Activated CD4-positive, alpha-beta T cell treated with anti-CD3 and anti-CD28 coated beads for 36 hours (primary cell): ENCODE measurements at places on chromosomes 16 and 17.

GRCh38 chr16:24568392-24568791 lies 29.0 kb downstream of the RBBP6 start:
- DNase-seq, result no peak

DNA sequence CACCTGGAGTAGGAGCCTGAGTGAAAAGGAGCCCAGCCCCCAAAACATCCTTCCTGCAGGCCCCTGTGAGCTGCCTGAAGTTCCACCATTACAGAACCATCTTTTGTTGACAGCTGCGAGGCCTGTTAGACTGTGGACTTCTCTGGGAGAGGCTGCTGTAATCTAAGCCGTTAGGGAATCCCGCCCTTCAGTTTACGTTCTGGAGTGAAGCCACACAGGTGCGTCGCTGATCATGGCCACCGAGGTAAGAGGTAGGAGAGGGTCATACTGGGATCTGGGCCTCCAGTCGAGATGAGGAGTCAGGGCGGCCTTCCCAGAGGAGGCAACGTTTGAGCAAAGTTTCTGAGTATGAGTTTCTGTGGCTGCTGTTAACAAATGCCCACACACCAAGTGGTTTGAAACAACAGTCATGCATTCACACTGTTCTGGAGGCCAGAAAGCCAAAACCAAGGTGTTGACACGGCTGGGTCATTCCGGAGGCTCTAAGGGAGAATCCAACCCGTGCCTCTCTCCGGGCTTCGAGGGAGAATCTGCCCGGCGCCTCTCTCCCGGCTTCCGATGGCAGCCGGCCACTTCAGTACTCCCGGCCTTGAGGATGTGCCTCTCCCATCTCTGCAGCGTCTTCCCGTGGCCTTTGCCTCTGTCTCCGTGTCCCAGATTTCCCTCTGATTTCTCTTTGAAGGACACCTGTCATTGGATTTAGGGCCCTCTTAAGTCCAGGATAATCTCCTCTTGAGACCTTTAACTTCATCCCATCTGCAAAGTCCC lies 26.6 kb upstream of the ATP2C2 start:
- DNase-seq, result no peak

DNA sequence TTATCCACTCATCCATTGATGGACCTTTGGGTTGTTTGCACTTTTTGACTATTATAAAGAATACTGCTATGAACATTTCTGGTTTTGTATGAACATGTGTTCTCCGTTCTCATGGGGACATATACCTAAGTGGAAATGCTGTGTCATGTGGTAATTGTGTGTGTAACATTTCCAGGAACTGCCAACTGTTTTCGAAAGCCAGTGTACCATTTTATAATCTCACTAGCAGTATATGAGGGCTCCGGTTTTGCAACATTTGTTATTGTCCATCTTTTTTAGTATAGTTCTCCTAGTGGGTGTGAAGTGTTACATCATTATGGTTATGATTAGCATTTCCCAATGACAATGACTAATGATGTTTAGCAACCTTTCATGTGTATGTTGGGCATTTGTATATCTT lies 5.1 kb upstream of the TRIM25 start:
- DNase-seq, result no peak

DNA sequence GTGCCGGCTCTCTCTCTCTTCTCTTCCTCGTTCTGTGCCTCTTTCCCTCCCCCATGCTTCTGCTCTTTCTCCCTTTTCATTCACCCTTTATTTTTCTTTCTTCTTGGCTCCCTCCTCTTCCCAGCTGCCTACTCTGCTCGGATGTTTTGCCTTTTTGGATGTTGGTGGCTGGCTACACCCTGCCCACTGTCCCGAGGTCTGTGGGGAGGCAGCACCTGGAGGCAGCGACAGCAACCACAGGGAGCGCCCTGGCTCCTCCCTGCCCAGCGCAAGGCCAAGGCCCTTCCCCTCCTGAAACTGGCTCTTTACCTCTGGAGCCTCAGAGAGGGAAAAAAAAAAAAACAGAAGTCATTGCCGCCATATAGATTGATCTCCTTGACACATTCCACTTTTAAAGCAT lies 20.0 kb downstream of the CLUAP1 start:
- DNase-seq, result no peak

GRCh38 chr17:48907713-48908046 lies 527 bp upstream of the UBE2Z start:
- DNase-seq, result no peak

GRCh38 chr17:43576563-43577229 lies 30.6 kb upstream of the ETV4 start:
- peak; percentile 81 for DNase-seq

- DNase-seq, result no peak
Measured at GRCh38 chr16:13315642-13316427, 414.4 kb downstream of the SHISA9 start.

DNA sequence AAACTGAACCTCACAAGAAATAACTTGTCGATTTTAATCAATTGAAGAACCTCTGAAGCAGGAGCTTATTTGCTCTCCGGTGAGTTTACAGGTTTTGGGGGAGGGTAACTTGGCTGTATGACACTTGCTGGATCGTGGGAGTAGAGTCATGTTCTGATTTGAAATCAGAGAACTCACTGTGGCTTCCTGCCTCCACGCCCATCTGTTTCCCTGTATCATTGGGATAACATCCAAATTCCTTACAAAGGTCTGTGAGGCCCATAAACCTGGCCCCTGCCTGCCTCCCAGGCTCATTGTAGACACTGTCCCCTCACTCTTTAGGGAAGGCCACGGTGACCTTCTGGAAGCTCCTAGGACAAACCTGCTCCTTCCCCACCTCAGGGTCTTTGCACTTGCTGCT lies 48.3 kb downstream of the C17orf67 start:
- no peak for DNase-seq

DNA sequence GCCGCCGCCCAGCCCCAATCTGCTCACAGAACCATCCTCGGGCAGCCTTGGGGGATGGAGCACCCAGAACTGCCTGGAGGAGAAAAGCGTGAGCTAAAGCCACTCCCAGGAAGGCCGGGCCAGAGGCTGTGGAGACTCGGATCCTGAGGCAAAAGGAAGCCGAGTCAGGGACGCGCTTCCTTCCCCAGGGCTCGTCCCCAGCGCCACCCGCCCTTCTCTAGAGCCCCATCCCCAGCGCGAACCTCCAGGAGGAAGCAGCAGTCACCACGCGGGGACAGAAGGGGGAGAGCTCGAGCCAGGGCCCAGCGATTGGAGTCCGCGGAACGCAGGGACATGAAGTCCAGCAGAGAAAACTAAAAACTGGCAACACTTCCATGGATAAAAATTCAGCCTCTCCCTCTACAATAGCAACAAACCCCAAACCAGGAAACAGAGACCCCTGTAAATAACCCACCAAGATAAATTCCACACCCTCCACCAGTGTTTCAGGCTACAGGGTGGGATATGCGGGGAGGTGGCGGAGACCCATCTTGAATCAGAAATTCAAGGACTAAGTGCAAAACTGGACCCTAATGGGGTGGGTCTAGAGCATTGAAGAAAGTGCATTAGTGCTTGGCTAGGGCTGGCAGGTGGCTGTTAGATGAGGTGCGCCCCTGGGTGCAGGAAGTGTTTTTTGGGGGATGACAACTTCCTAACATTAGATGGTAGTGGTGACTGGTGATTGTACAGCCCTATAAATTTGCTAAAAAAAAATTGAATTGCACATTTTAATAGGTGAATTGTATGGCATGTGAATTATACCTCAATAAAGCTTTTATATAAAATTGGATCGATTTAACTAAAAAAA lies 116.1 kb upstream of the METRNL start:
- peak; percentile 74 for DNase-seq

DNA sequence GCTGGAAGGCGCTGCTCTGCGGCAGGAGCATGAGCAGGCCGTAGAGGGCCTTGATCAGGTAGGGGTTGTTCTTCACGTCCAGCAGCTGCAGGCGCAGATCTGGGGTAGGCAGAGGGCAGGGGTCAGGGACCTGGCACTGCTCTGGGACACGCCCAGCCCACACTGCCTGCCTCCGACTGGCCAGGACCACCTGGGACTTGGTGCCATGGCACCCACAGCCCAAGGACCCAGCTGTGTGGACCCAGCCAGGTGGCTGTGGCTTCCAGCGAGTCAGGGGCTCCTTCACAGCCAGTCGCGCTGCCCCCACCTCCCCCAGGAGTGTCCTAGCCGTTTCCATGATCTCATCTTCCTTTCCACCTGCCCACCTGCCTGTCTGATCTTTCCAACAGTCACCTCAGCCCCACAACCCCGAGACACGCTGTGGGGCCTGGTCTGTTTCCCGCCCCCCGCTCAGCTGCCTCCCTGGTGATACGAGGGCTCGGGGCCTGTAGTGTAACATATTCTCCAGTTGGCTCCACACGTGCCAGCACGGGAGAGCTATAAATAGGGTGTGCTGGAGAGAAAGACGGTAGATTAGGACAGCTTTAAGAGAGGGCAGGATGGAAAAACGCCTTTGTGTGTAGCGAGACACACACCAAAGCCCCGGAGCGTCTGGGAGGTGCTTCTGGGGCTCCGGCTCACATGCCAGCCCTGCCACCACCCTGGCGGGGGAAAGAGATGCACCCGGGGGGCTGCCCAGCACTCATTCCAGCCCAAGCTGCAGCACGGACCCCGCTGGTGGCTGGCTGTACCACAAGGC lies 7.2 kb upstream of the MTSS2 start:
- DNase-seq, result no peak

- no peak for DNase-seq
Measured at GRCh38 chr17:72967977-72968585, 124.4 kb downstream of the SLC39A11 start.
